ENCODE measurements at places on chromosomes 5 and 9. TPM values are rescaled to one million over a fixed set of nuclear protein-coding genes. Genes with fewer than 3 reads are reported as not detected.

The NEURL1B gene
- total RNA-seq, result 55.8 TPM

The SCGB3A2 gene
- total RNA-seq, result not detected

DNA sequence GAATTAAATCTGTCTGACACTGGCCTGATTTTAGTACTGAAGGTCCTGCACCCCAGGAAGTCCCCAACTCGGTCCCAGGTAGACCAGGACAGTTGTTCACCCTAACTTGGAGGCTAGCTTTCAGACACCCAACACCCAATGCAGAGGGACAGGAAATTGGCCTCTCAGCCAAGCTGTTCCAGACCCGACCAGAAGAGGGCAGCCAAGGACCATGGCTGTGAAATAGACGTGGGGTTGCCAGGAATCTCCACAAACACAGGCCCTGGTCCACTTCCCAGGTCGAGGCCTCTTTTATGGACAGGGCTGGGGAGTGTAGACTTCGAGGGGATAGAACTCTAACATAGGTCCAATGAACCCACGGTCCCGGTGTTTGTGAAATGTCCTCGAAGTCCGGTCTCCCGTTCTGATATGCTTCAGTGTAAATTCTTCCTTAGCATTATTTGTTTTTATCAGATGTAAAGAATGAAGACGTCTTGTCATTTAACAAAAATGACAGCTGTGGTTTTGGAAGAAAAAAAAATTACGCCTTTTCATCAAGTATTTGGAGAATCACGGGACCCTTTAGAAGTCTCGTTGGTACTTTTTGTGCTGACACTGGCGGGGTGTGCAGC, 260.3 kb upstream of the ADAMTS16 start:
- no peaks in the 10 kb centered on the region for H3K4me1 ChIP-seq
- H3K36me3 ChIP-seq, result no peaks in the 10 kb centered on the region
- no peak overlapping the region for H3K27ac ChIP-seq
- H3K27me3 ChIP-seq, result no peaks in the 10 kb centered on the region
- H3K4me3 ChIP-seq, result no peak overlapping the region

DNA sequence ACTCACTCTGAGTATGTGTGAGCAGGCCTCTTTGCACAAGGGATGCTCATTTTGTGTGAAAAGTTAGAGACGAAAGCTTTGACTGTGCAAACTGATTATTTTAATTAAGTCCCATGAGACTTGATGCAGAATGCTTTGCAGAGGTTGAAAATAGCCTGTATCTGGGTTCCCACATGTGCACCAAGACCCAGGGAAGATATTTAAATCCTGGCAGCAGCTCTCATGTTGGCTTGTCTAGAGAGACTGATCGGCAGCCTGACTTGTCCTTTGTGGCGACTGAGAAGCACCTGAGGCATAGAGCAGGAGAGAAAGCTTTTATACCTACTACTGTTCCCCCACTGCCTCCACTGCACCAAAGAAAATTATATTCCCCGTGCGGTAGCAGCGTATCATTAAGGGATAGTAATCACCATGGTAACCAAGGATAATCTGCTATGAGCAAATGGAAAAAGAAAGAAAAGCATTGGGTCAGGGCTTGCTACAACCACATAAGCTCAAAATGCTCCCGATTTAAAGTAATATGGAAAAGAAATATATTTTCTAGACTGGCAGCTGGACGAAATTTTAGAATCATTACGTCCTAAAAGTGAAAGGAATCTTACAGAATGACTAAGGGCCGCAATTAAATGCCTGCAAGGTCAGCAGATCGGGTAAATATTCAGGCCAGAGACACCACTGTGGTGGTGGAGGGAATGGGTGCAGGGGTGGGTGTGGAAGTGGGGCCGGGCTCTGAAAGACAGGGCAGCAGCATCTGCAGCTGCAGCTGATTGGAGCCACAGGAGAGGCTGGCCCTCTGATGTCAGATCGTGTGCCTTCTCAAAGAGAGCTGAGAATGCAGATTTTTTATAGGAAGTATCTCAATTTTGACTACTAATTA, 135.3 kb upstream of the EPB41L4A start:
- H3K36me3 ChIP-seq, result no peaks in the 10 kb centered on the region
- H3K4me3 ChIP-seq, result no peak overlapping the region
- no peaks in the 10 kb centered on the region for H3K4me1 ChIP-seq
- H3K27me3 ChIP-seq, result no peaks in the 10 kb centered on the region
- DNase-seq, result no peak
- H3K27ac ChIP-seq, result no peak overlapping the region
